GOT3 (cell line): ENCODE measurements at places on chromosomes 3 and 15.

DNA sequence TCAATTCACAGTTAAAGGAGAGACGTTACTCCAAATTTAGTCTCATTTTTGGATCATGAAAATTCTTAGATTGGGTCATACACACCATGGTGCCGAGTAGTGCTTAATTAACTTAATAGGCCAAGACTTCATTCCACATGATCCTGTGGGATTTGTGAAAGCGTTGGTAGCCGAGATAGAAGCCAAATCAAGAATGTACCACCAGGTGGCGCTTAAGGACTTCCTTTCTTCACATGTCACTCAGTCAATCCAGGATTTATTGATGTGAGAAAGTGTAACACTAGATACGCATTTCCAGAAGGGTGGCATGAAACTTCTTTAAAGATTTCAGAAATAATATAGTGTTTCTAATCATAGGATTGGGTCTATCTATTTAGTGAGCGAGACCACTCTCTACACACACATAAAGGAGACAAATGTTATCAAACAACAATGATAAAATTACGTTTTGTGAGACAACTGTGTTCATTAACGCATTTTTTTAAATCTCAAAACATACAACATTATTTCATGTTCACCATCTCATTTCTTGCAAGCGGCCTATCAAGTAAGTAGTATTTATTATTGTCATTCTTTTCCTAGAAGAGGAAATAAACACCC, 436.1 kb downstream of the CHL1 start:
- DNase-seq: no peak

- no peak for DNase-seq
These were observed 49.5 kb downstream of the EFCAB12 start for GRCh38 chr3:129378949-129379348.

DNA sequence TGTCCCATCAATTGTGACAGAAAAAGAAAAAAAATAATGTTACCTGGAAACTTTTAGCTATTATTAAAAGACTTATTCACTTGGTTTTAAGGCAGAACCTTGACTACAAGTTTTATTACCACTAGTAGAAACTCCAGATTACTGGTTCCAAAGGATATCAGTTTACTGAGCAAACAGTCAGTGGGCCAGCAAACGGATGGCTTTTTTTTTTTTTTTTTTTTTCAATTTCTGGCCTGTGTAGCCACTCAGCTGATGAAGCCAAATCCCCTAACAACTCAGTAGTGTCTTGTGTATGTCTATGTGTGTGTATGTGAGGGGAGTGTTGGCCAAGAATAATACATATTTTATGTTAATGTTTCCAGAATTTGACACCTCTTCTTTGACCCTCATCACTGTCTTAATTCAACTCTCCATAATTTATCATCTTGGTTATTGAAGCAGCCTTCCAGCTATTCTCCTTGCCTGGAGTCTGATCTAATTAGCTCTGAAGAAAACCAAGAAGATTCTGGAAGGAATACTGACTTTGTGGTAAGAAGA, 724.9 kb downstream of the NSUN3 start:
- no peak for DNase-seq

DNA sequence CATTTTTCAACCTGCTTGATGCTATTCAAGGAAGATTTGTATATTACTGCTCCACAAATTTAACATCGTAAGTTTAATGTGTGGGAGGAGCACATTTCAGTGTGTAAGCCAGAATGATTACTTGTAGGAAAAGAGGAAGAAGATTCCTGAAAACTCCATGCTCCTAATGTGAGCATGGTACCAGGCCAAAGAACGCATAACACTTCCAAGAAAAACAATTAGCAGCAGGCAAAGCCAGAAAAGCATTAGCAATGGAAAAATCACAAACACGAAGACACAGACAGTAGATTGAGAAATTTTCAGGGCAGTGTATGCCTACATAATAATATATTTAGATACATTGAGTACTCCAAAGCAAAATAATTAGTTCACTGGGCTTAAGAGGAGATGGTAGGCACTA, 96.6 kb upstream of the CBLB start:
- DNase-seq: no peak
